ENCODE measurements at places on chromosomes 2 and 18.

DNA sequence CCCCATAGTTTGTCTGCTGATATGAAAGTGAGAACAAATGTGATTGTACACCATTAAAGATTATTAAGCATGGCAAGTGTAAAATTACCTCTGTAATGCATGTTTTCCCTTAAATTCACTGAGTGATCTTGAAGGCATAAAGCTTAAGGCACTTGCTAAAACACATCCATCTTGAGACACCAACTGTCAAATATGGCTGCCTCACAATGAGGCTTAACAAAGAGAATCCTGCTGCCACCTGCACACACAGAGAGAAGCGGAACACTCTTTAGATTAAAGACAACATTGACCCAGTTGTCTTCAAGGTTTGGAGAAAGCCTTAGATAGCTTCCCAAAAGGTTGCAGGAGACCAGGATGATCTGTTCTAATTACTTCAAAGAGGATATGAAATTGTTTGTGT lies 803.6 kb upstream of the GYPC start:
- no peak for DNase-seq

DNA sequence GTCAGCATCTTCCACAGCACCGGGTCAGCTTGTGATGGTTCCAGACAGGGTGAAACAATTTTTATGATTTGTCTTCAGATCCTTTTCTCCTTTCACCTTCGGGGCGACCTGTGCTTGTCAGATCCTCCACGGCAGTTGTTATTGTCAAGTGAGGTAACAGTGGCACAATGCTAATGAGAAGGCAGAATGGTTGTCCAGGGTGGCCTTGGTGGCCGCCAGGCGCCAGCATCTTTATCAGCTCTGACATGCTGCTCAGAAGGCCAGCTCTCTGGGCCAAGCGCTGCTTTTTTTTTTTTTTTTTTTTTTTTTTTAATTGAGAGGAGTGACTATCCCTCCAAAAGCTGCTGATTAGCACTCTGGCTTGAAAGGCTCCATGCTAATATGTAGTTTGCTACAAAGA lies 52.3 kb upstream of the MGAT5 start:
- no peak for DNase-seq

DNA sequence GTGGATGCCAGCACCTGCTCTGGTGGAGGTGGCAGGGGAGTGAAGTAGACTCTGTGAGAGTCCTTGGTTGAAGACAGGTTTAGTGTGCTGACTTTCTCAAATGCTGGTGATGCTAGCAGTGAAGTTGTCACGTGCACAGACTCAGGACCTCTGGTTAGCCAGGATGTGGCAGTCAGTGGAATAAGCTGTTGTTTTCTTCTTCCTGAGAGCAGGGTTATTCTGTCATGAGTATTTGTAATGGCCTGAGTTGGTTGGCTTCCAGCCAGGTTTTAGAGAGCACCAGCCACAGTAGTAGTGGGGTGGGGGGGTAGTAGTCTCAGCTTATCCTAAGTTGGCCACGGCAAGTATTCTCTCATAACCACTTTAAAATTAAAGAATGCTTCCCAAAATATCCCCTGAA lies 238.5 kb upstream of the FBXO11 start:
- no peak for DNase-seq

GRCh38 chr2:10226038-10226724 lies 76.5 kb upstream of the HPCAL1 start:
- DNase-seq, result no peak

DNA sequence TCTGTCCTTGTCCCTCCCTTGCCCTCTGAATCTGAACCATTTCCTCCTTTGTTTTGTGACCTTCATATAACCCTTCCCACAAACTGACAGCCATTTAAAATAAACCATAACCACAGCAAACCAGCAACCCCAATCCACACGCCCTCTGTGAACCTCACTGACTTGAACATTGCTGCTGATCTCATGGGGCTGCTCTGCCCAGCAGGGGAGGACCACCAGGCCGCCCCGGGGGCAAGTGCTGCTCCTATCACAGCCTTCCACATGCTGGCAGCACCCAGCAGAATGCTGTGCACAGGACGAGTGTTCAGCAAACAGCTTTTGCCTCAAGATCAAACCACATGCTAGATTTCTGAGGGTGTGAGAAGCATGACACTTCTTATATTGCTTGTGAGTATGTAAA lies 73.9 kb upstream of the UXS1 start:
- no peak for DNase-seq

All from T-helper 1 cell (primary cell).